CD4-positive, CD25-positive, alpha-beta regulatory T cell (primary cell): ENCODE measurements at places on chromosomes 12 and 14. TPM values are rescaled to one million over a fixed set of nuclear protein-coding genes. Genes with fewer than 3 reads are reported as not detected.

Gene ARMH4
- 0.27 TPM for total RNA-seq

Gene STX2
- total RNA-seq, result 29.5 TPM

Gene TTLL5
- 39.2 TPM for total RNA-seq

Gene CMTM5
- total RNA-seq, result 2.8 TPM

Gene TMEM106C
- total RNA-seq, result 26.4 TPM

Gene DYRK2
- 91.4 TPM for total RNA-seq

Gene PNP
- 33.4 TPM for total RNA-seq

Gene CEBPE
- not detected for total RNA-seq

Gene APOLD1
- total RNA-seq, result 3.9 TPM

Gene DDN
- total RNA-seq, result 0.39 TPM

Gene TSPAN9
- total RNA-seq, result 1.2 TPM
